ENCODE measurements at places on chromosomes 1 and 21.

- DNase-seq: no peak
These were observed 13.6 kb upstream of the GOLT1A start for GRCh38 chr1:204227351-204227750.

- peak; percentile 93 for DNase-seq
These were observed 36.9 kb upstream of the HHAT start for GRCh38 chr1:210291786-210292230.

GRCh38 chr1:165344198-165344597 is 12.3 kb downstream of the LMX1A start:
- no peak for DNase-seq

DNA sequence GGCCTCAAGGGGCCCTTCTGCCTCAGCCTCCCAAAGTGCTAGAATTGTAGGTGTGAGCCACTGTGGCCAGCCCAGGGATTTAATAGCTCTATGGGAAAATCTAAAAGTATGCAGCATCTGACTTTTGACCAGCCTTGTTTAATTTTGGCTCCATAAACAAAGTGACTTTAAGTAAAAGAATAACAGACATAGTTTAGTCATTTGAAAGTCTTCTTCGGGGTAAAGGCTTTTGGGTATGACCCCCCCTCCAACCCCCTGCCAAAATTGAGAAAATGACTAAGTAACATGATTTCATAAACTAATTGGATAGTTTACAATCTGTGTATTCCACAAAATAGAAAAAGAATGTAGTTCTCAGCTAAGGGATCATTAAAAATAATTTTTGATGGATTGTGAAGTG is 17.0 kb downstream of the GPBP1L1 start:
- DNase-seq: no peak

GRCh38 chr1:3547055-3548005 is 64.0 kb downstream of the MEGF6 start:
- DNase-seq: no peak

DNA sequence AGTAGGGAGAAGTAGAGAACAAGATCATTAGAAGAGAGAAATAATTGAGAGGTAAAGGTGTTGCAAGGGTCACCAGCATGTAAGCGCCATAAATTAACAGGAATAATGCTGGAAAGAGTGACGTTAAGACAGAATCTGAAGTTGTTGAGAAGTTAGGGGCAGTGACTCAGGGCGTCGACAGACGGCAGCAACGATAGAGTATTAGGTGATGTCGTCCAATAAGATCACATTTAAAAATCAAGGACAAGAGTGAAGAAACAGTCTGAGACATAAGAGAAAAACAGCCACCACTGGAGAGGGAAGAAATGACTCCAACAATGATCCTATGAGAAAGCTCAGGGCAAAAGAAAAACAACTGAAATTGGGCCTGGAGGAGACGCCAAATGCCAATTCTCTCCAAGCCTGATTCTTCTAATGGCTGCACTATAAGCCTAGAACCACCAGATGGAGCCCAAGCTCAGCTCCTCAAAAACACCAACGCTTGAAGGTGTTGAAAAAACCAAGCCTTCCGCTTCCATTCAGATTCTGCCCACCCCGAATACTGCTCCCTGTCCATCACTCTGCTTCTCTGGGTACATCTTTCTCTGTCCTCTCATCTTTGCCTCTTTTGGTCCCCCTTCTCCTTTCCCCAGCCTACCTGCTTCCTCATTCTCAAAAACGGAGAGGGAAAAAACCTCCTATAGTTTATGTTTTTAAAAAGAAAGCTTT is 70.0 kb downstream of the LUZP1 start:
- DNase-seq: peak; percentile 37

GRCh38 chr1:30185809-30186208 is 537.6 kb downstream of the MATN1 start:
- no peak for DNase-seq

DNA sequence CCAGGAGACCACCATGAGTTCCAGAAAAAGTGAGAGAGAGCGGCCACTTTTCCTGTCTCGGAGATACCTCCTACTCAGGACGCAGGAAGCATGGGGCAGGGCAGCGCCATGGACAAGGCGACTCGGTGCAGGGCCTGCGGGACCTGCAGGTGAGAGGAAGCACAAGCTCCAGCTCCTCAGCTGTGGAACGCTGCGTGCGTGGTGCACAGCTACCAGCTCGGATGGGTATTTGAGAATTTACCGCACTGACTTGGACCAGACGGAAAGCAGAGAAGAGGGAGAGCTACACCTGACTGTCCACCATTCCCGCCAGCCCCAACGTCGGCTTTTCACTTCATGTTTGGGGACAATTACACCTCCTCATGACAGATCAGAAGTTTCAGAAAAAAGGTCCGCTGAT is 8.2 kb upstream of the CDK11A start:
- DNase-seq: no peak

DNA sequence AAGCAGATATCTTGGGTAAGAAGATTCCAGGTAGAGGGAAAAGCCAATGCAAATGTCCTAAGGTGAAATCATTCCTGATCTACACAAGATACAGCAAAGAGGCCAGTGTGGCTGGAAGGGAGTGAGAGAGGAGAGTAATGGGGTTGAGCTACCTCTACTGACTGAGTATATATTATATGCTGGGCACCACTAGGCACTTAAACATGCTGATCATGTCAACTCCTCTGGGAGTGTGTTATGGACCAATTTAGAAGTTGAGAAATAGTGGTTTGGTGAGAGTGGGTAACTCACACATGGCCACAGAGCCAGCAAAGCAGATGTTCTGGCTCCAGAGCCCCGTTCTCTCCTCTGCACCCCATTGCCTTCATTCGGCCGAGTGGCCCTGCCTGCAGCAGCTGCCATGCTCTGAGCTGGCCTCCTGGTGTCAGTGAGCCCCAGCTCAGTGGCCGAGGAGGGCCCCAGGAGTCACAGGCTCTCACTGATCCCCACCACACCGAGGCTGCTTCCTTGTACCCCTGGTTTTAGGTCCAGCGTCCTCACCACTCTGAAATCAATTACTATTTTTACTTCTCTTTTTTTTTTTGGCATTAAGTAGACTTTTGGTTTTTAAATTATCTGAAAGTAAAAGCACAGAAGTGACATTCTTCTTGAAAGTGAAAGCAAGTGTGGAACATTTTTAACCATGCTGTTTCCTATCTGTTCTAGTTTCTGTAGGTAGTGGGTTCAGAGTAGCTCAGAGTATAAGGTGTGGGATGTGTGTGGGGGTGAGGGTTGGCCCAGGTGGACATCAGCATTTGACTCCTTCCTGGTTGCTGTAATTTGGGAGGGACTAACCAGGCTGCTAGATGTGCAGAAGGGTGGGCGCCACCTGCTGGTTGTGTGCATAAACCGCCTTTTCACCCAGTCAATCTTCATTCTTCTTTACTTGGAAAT is 45.8 kb upstream of the CRNN start:
- peak; percentile 44 for DNase-seq

DNA sequence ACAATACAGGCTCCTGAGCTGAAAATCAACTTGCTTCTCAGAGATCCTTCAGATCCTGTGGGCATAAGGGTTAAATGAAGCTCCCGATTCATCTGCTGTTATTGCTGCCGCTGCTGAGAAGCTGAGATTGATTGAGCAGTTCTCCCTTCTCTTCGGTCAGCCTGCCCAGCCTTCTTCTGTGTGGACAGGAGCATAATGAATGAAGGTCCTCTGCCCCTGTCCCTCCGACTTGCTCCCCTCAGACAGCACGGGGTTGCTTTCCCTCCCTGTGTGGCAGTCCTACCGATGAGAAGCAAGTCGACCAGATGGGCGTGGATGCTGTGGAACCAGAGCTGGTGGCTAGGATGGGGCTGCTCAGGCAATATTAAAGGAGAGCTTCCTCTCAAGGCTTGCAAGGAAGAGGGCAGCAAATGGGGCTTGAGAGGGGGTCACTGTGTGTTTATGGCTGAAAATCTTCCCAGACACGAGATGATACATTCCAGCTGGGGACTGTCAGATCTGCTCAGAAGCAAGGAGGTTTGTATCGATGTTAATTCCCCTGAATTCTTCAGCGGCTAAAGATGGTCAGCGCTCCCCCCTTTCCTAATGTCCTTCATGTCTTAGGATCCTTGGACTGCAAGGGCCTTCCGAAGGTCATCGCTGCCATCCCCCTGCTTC is 63.9 kb upstream of the GOLT1A start:
- no peak for DNase-seq

GRCh38 chr21:46570119-46570518 is 34.8 kb downstream of the S100B start:
- DNase-seq: no peak

- DNase-seq: no peak
These were observed 339.7 kb upstream of the B3GALT2 start for GRCh38 chr1:193525917-193526710.

GRCh38 chr1:2545754-2546514 is 10.2 kb upstream of the TNFRSF14 start:
- no peak for DNase-seq

DNA sequence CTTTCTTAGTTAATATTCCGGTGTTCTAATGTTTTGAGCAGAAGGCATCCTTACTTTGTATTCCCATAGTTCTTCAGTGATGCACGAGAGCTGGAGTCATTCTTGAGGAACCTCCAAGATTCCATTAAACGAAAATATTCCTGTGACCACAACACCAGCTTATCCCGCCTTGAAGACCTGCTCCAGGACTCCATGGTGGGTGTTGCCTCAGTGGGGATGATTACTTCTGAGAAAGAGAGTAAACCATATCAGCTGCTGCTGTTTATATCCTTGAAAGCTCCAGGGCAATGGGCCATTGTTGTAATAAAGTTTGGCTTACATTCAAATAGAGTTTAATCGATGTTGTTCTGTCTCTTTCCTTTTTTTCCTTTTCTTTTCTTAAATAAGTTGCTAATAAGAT is 93.1 kb downstream of the MACF1 start:
- peak; percentile 70 for DNase-seq

- DNase-seq: no peak
These were observed 24.9 kb upstream of the PARP1 start for GRCh38 chr1:226432586-226433340.

DNA sequence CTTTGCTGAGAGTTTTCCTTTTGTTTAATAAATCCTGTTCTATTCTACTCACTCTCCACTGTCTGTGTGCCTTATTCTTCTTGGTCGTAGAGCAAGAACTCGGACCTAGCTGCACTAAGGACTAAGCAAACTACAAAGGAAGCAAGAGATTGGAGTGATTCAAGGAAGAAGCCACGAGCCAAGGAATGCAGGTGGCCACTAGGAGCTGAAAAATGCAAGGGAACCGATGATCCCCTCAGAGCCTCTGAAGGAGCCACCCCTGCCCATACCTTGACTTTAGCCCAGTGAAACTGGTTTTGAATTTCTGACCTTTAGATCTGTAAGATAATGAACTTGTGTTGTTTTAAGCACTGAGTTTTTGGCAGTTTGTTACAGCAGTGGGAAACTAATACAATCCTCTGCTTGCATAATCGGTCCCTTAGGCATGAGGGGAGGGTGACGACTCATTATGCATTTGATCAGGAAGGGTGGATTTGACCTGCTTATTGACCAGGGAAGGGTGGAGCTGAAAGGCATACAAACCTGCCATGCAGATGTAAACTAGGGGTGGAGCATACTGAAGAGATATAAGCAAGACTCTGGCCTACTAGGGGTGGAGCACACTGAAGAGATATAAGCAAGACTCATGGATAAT is 6.2 kb upstream of the CA6 start:
- DNase-seq: no peak

- no peak for DNase-seq
These were observed 1.9 kb upstream of the SFT2D2 start for GRCh38 chr1:168223681-168224540.

DNA sequence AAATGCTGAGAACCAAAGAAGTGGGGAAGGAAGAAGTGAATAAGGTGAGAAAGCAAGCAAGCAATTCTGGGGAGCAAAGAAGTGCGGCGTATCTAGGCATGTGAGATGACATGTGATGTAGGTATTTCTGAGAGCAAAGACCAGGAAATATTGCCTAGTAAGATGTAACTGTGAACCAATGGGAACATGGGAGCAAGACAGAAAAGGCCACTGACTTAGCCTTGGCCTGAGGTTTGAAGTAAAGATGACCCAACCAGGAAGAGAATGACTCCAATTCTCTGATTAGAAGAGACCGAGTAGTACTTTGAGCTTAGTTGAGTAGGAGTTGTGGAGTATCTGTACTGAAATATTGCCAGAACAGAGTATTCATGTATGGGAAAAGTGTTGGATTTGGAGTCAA is 31.1 kb downstream of the SLAMF6 start:
- DNase-seq: no peak

- DNase-seq: no peak
These were observed 6.5 kb upstream of the MFAP2 start for GRCh38 chr1:16986962-16987361.

DNA sequence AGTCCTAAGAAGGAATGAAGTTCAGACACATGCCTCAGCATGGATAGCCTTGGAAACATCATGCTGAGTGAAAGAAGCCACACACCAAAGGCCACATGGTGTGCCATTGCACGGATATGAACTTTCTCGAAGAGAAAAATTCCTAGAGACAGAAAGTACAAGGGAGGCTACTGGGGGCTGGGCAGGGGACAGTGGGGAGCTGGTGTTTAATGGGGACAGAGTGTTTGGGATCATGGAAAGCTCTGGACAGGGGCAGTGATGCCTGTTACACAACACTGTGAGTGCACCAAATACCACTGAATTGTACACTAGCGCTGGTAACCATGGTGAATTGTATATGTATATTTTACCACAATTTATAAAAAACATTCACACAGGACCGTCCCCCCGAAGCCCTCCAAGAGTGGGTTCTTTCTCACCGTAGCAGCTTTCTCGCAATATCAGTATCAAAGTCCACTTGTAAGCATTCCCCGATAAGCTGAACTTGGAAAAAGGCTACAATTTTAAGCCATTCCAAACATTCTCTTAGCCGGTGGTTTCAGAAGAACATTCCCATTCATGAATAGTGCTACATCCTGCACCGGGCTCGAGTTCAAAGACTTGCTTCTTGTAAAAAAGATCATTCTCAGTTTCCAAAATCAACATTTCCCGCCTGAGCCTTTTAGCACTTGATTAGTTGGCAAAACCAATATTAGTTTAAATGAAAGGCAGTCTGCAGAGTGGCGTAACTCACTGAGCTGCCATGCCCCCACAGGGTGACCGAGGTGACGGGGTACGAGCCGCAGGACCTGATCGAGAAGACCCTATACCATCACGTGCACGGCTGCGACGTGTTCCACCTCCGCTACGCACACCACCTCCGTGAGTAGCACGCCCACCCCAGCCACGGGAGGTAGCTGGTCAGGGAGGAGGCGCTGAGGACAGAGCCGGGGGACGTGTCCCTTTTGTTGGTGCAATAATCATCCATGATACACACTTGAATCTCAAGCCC is 31.7 kb downstream of the SIM2 start:
- DNase-seq: no peak

GRCh38 chr1:154973344-154974101 is 958 bp upstream of the CKS1B start:
- DNase-seq: peak; percentile 96

DNA sequence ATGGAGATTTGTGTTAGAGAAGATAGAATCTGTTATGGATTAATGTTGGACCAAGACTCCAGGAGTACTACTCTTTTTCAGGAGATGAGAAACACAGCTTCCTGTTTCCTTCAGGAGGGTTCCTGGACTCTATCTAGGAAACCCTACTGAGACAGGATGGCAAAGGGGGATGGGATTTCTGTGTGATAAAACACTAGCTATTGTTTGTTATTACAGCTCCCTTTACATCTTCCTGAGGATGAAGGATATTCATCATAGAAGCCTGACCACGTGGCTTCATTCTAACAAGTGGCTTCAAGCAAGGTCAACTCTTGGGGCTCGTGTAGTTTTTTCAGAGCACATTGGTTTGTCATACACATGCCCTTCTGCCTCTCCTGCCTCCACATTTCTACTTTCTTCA is 33.3 kb downstream of the RGL1 start:
- no peak for DNase-seq

GRCh38 chr21:16117331-16117730 is 387.5 kb downstream of the USP25 start:
- no peak for DNase-seq
